Pericardium fibroblast (primary cell): ENCODE measurements at places on chromosomes 7 and 10. TPM values are rescaled to one million over a fixed set of nuclear protein-coding genes. Genes with fewer than 3 reads are reported as not detected.

Gene FZD8
- total RNA-seq: 11.7 and 15.7 TPM in 2 replicates

Gene CLRN3
- not detected in 2 replicates for total RNA-seq

Gene CPED1
- 6.1 and 6.9 TPM in 2 replicates for total RNA-seq

Gene CALN1
- total RNA-seq: not detected in 2 replicates

Gene PKD2L1
- total RNA-seq: not detected in 2 replicates

Gene TUBB8
- not detected in 2 replicates for total RNA-seq

Gene WEE2
- not detected in 2 replicates for total RNA-seq

Gene HIP1
- total RNA-seq: 10.6 and 11.8 TPM in 2 replicates

Gene SYCE1
- 1.5 TPM in 1 of 2 replicates, not detected in the other for total RNA-seq

Gene C10orf53
- not detected in 2 replicates for total RNA-seq

Gene MACC1
- under 0.01 and 0.09 TPM in 2 replicates for total RNA-seq

Gene TMEM176B
- 2.2 and 12.2 TPM in 2 replicates for total RNA-seq

Gene HOXA7
- 0.26 and 0.58 TPM in 2 replicates for total RNA-seq
